C1 segment of cervical spinal cord (tissue), 14 donors: ENCODE measurements at places on chromosomes 7 and 10.

- DNase-seq = no peak
These were observed 68.6 kb downstream of the ZMIZ1 start for GRCh38 chr10:79137300-79137756.

DNA sequence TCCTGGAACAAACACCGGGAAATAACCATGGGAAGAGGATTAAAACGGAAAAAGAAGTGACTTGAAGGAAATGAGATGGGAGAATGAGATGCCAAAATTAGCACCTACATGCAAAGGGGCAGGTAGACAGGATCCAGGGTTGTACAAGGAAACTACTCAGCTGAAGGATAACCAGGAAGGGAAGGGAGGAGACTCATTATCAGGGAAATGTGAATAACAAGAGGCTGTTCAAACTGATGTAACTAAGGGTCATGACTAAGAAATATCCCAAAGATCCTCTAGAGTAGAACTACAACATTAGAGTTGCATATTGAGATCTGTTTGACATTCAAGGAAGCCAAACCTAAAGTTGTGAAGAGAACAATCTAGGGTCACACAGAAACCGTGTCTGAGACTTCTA is 166.2 kb upstream of the SP8 start:
- DNase-seq = no peak

DNA sequence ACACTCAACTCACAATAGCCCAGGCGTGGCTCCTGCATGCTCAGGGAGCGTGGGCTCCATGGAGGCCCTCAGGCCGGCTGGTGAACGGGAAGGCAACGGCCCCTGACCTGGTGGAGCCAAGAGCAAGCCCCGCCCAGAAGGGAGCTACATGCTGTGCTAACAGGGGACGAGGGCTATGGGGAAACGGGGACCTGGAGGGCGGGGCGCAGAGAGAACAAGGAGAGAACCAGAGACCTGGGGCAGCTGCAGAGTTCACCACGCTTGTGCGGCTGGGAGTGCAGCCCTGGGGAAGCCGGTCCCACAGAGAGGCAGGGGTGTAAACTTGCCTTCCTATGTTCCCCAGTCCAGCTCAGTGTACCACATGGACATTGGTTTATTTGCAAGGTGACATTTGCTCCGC is 69.2 kb upstream of the PPP2R2D start:
- no peak for DNase-seq

DNA sequence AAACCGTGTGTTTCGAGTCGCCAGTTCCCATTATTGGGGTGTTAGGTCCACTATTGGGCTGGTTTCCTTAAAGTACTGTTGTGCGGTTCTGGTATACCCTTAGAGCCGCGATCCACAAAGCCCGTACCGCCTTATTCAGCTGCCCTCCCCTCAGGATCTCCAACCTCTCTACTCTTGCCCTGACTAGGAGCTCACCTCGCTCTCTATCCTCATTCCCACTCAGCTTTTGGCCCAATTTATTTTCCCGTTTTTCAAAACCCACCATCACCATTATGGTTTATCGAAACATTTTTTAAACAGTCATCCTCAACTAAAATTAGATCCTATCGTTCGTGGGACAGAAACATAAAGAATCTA is 461 bp upstream of the ETV1 start:
- no peak for DNase-seq

DNA sequence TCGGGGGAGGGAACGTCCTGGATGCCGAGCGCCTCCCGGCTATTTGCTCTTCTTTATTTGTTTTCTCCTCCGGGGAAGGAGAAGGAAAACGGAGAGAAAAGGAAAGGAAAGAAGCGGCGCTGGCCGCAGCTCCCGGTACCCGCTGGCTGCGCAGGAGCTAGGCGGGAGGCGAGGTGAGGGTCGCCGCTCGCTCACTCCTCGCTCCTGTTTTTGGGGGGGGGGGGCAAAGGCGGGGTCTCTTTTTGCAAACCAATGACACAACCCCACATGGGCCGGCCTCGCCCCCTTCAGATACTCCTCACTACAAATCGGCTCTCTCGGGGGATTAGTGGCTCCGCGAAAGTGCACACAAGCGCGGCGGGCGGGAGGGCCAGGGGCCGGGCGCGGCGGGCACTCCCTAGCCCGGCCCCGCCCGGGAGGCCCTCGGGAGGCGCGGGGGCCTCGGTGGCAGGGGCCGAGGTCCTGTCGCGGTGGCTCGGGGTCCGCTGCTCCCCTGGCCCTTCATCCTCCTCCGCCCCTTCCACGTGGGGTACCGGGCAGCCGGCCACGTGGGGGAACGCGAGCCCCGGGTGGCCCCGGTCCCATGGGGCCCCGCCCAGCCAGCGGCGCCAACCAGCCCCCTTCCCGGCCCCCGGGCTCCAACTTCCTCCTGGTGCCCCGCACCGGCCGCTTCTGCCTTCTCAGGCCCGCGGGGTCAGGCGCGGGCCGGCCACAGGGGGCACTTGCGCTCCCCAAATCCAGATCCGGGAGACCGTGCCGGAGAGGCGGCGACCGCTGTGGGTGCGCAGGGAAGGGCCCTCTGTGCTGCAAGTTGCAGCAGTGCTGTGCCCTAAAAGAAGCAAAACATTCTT is 718 bp upstream of the CTBP2 start:
- DNase-seq = peak; percentile 81

- no peak for DNase-seq
These were observed 137.2 kb upstream of the PCBD1 start for GRCh38 chr10:71025535-71025934.

DNA sequence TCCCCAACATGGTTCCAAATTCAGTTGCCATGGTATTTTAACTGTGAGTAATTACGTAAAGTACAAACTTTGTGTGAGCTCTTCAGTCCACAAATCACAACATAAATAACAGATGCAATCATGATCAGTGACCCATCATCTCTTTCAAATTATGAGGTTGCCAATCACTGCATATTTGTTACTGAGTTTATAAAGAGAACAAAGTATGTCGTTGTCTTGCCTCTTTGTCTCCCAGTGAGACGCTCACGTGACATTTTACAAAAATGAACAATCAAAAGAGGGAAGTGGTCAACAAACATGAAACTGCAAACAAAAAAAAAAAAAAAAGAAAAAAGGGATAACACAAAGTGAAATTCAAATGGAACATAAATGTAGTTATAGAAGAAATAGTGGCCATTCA is 122.7 kb upstream of the PDSS1 start:
- no peak for DNase-seq

- no peak for DNase-seq
These were observed 204.6 kb upstream of the NRP1 start for GRCh38 chr10:33539116-33539515.

GRCh38 chr10:30392564-30392990 is 41.4 kb upstream of the MAP3K8 start:
- no peak for DNase-seq

- no peak for DNase-seq
These were observed 15.9 kb upstream of the SLC25A16 start for GRCh38 chr10:68543004-68543918.

GRCh38 chr10:114638821-114639625 is 19.1 kb downstream of the ABLIM1 start:
- DNase-seq = no peak

DNA sequence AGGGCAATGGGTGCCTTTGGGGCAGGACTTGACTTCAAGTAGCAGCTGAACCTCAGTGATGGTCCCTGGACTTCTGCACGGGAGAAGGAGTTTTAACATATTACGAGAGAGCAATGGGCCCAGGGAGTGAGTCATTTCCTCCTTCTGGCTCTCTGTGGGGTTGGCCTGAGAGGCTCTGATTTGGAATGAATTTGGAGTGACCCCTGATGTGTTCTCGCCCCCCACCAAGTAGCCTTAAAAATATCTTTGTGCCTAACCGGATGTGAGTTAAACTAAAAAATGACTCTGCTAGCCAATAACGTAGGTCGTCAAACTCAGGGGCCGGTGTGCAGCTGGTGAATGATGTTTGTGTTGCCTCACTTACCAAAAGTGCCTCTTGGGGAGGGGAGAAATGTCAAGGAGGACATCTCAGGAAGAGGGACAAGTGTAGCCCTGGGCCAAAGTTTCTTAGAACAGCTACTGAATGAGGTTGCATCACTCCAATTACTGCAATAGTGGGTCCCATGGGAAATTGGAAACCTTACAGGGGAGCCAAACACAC is 656.6 kb downstream of the INHBA start:
- no peak for DNase-seq
